ENCODE measurements at places on chromosomes 13 and 19.

DNA sequence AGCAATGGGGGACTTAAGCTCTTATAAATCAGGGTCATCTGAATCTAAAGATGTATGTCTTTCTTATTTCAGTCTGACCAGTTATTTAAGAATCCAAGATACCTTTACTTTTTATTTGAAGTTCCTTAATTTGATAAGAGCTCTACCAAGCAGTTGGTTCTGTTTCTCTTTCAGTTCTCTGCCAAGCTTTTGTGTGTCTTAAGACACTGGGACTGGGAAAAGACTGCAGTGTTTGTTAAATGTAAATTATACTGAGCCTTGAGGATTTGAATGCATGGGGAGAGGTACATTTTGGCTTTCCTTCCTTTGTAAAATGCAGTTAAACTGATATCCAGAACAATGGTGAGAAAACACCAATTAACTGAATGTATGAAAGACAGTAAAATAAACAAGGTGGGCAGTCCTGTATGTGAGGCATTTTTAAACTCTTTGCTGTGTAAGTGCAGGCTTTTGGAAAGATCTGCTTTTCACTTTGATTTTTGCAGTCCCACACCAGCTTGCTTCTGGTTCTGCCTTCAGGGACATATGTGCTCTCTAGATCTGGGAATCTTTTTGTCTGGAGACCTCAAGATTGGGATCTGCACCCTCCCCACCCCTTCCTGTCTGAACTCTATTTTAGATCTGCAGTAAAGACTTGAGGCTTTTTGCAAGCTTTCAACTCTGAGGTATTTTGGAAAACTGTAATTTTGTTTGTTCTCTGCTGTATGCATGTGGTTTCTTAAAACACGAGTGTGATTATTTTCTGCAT, 77.6 kb downstream of the LRCH1 start:
- no peak for DNase-seq

DNA sequence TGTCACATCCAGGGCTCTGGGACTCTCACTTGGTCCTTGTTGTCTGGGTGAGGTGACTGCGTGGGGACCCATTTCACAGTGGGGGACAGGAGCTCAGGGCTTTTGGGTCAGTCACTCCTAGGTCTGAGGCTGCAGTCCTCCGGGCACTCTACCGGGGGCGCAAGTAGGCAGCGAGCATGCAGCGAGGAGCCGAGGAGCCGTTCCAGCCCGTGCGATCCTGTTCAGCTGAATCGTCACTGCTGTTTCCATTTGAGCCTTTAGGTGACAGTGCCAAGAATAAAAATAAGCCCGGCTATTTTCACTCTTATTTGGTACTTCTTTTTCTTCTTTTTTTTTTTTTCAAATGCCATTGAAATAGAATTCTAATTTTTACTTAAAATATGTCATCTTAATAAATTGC, 126.5 kb downstream of the ZNF536 start:
- no peak for DNase-seq

- no peak for DNase-seq
Observed at GRCh38 chr13:99053636-99054233, 75.9 kb upstream of the DOCK9 start.

GRCh38 chr19:41748012-41748411, 7.3 kb upstream of the CEACAM6 start:
- DNase-seq, result no peak

- DNase-seq, result no peak
Observed at GRCh38 chr19:33988601-33989000, 183.7 kb upstream of the LSM14A start.

- peak; percentile 53 for DNase-seq
Observed at GRCh38 chr19:54448040-54448773, 792 bp upstream of the LENG8 start.

- DNase-seq, result peak; percentile 26
Observed at GRCh38 chr13:28268800-28269223, 130.5 kb downstream of the PAN3 start.

- no peak for DNase-seq
Observed at GRCh38 chr19:32018014-32018413, 327.4 kb upstream of the ZNF507 start.

GRCh38 chr13:68609661-68610060, 1379.5 kb upstream of the PCDH9 start:
- no peak for DNase-seq

- peak; percentile 83 for DNase-seq
Observed at GRCh38 chr19:49889687-49890348, 6.9 kb downstream of the IL4I1 start.

DNA sequence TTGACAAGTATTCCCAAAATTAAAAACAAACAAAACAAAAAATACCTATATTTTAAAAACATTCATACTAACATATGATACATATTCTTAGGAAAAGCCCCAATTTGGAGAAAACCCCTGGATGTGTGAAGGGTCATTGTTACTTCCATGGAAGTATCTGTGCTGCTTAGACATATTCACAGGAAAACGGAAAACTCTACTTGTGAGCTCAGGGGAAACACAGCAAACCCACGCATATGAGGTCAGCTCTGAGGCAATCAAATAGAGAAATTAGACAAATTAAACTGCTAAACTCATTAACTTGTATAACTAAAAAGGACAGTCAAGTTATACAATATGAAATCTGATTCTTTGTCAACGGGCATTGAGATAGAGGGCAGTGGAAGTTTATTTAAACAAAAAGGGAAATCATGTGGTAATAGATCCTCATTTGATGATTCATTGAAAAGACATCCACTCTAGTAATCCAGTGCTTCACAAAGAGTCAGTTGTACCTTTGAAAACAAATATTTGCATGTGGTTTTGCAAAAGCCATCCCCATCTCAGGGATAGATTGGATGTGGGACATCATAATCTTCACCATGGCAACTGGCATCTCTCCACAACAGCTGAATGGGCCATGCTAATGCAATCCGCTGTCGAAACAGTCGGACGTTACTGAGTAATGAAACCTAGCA, 423.4 kb downstream of the ITGBL1 start:
- DNase-seq, result no peak
